ENCODE measurements at places on chromosomes 4 and X. TPM values are rescaled to one million over a fixed set of nuclear protein-coding genes. Genes with fewer than 3 reads are reported as not detected.

The GUCY1B1 gene
- polyA plus RNA-seq: 2.6 TPM

The TLR10 gene
- polyA plus RNA-seq: not detected

GRCh38 chrX:116449156-116449555 lies 12.8 kb downstream of the SLC6A14 start:
- no peaks in the 10 kb centered on the region for H3K36me3 ChIP-seq
- DNase-seq: no peak
- H3K27me3 ChIP-seq: no peaks in the 10 kb centered on the region
- H3K4me3 ChIP-seq: no peak overlapping the region
- no peak overlapping the region for H3K27ac ChIP-seq

GRCh38 chr4:211033-211511 lies 86.8 kb downstream of the ZNF718 start:
- no peak overlapping the region for H3K27ac ChIP-seq
- DNase-seq: no peak
- H3K36me3 ChIP-seq: no peaks in the 10 kb centered on the region
- no peaks in the 10 kb centered on the region for H3K27me3 ChIP-seq
- no peak overlapping the region for H3K4me3 ChIP-seq
- no peaks in the 10 kb centered on the region for H3K4me1 ChIP-seq

DNA sequence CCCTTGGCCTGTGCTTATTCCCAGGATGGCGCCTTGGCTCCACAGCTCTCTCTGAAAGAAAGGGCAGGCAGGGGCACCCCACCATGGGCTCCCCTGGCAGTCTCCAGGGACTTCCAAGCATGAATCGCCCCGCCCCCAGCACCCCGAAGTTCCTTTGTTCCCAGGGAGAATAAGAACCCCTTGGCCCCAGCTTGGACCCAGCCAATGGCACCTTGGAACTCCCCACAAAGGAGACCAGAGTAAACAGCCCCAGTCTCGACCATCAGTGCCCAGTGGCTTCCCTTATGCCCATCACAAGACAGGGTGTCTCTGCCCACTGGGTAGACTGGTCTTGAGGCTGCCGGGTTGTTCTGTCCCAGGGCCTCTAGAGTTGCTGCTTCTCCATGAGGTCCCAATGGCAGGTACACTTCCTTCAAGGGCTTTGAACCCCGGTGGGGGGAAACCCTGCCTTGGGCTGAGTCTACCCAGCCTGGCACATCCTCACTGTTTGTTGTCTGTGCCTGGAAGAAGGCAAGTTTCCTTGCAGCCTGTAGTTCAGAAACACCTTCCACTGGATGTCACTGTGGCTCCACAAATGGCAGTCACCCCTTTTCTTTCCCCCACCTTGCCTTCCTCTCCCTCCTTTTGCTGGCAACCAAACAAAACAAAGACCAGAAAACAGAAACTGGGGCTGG lies 30.8 kb downstream of the NBDY start:
- DNase-seq: no peak
- H3K4me3 ChIP-seq: no peak overlapping the region

GRCh38 chr4:144670776-144671175 lies 24.8 kb downstream of the HHIP start:
- DNase-seq: no peak
- no peak overlapping the region for H3K27ac ChIP-seq
- H3K27me3 ChIP-seq: no peaks in the 10 kb centered on the region

DNA sequence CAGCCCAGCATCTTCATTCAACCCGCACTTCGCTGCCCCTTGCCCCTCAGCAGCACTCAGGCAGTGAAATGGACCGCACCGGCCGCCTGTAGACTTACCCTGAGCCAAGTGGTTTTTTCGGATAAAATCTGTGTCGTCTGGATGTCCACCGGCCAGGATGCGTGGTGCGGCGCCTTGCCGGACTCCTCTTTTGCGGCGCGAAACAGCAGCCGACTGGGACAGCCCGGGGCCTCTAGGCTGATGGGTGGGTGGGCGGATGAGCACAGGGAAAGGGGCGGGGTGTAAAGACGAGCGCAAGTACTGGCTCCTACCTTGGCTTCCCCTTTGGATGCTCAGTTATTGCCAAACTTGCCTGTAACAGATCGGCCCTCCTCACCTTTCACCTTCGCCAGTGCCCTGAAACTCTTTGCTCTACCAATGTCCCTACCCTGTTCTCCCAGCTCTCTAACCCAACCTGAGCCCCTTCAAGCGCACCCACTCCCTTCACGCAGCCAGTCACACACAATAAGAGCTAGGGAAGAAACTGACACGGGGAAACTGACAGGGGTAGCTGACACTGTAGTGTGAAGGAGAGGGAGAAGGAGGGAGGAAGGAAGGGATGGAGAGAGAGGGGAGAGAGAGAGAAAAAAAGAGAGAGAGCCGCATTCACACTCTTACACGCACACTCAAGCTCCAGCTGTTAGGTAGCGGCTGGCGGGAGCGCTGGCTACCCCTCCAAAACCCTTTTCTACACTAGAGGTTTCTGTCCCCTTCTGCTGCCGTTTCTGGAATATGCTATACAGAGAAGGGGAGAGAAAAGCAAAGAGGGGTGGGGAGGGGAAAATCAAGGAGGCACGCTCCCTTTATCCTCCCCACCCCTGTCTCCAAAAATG lies 559 bp downstream of the TRPC5 start:
- H3K27ac ChIP-seq: no peak overlapping the region
- H3K4me1 ChIP-seq: peaks cover 2% of the 10 kb centered on the region
- H3K27me3 ChIP-seq: peaks cover 26% of the 10 kb centered on the region
- peak overlapping the region; percentile 23 for H3K4me3 ChIP-seq

DNA sequence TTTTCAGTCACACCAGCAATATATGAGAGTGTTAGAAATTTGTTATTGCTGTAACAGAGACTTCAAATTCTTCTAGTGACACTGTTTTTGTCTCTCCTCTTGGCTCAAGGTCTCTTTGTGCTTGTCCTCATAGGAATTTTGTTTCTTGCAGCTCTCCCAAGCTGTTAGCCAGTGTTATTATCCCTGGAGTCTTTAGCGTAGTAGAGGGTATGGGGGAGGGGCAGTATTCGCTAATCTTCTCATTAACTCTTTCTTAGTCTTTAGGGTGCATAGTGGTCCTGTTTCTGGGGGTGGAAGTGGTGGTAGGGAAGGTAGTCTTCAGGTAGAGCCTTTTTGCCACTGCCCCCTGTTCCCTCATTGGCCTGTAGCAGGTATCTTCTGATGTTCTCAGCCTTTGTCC lies 79.4 kb downstream of the JADE3 start:
- no peaks in the 10 kb centered on the region for H3K27me3 ChIP-seq
- no peak overlapping the region for H3K27ac ChIP-seq
- no peak overlapping the region for H3K4me3 ChIP-seq
- H3K4me1 ChIP-seq: no peaks in the 10 kb centered on the region
- H3K36me3 ChIP-seq: no peaks in the 10 kb centered on the region
- DNase-seq: no peak

GRCh38 chr4:173735049-173735448 lies 205.0 kb upstream of the HAND2 start:
- no peaks in the 10 kb centered on the region for H3K4me1 ChIP-seq
- H3K27ac ChIP-seq: no peak overlapping the region
- no peaks in the 10 kb centered on the region for H3K36me3 ChIP-seq
- H3K27me3 ChIP-seq: no peaks in the 10 kb centered on the region
- no peak overlapping the region for H3K4me3 ChIP-seq

DNA sequence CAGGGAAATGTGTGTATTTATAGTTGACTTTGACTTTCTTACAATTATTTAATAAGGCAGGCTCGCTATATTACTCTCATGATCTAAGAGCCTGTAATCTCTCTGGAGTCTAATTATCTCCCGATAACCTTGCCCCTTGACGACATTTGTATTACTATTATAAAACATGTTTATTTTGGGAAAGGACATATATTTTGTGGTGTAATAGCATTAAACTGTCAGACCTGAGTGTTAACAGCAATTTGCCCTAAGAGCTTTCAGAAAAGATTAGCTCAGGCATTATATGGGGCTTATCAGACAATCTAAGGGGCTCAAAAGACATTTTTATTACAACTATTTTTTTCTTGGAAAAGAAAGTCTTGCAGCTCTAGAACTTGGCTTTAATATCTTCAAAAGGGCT lies 427.9 kb upstream of the SLIT2 start:
- no peaks in the 10 kb centered on the region for H3K27me3 ChIP-seq
- no peaks in the 10 kb centered on the region for H3K36me3 ChIP-seq
- H3K4me3 ChIP-seq: no peak overlapping the region
- no peak overlapping the region for H3K27ac ChIP-seq
- DNase-seq: no peak
- H3K4me1 ChIP-seq: no peaks in the 10 kb centered on the region

GRCh38 chr4:121278811-121279368 lies 101.9 kb downstream of the QRFPR start:
- H3K4me1 ChIP-seq: no peaks in the 10 kb centered on the region
- H3K4me3 ChIP-seq: no peak overlapping the region
- no peak overlapping the region for H3K27ac ChIP-seq
- H3K27me3 ChIP-seq: no peaks in the 10 kb centered on the region
- no peaks in the 10 kb centered on the region for H3K36me3 ChIP-seq

DNA sequence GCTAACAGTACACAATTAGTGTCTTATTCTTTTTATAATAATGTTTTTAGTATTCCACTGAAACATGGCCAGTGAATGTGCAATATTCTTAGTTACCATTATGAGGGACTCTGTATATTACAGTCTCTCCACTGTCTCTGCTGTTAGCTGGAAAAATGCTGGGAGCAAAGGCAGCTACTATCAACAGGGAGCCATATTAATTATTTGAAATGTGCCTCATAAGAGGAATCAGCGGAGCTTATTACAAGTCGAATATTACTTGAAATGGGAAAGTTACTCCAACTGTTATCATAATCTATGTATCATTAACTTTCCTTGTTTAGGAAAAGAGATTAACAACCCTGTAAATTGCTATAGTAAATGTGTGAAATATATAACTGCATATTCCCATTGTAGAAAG lies 612.0 kb downstream of the ADGRL3 start:
- no peak overlapping the region for H3K27ac ChIP-seq
- no peak overlapping the region for H3K4me3 ChIP-seq
- no peaks in the 10 kb centered on the region for H3K27me3 ChIP-seq
- no peaks in the 10 kb centered on the region for H3K36me3 ChIP-seq

DNA sequence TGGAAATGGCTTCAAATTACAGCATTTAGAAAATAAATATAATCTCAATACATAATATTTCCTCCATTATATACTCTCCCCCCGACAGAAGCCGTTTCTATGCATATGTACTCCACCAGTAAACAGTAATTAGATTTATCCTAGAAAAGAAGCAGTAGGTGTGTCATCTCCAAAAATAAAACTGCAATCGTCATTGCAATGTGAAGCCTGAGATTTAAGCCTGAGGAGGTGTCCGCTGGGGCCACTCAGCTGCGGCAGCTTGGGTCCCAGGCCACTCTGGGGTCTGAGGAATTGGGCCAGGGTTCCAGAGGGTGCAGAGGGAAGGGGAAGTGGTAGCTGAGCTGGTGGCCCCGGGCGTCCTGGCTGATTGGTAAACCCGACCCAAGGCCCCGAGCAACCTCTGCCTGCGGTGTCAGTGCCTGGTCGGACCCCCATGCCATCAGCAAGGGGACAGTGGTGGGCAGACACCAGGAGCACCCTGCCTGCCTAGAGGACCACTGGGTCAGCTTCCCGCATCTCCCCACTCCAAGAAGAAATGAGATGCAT lies 7.8 kb upstream of the MXD4 start:
- H3K36me3 ChIP-seq: no peaks in the 10 kb centered on the region
- peaks cover 3% of the 10 kb centered on the region for H3K4me1 ChIP-seq
- no peak overlapping the region for H3K4me3 ChIP-seq
- no peak for DNase-seq
- peaks cover 2% of the 10 kb centered on the region for H3K27me3 ChIP-seq

DNA sequence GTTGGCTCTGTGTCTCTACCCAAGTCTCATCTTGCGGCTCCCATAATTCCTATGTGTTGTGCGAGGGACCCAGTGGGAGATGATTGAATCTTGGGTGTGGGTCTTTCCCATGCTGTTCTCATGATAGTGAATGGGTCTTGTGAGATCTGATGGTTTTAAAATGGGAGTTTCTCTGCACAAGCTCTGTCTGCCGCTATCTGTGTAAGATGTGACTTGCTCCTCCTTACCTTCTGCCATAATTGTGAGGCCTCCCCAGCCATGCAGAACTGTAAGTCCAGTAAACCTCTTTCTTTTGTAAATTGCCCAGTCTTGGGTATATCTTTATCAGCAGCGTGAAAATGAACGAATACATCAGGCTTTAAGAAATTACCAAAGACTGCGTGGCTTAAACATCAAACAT lies 31.2 kb downstream of the STIM2 start:
- no peak for DNase-seq
- no peaks in the 10 kb centered on the region for H3K27me3 ChIP-seq
- H3K27ac ChIP-seq: no peak overlapping the region
- H3K36me3 ChIP-seq: no peaks in the 10 kb centered on the region
- H3K4me1 ChIP-seq: peaks cover 3% of the 10 kb centered on the region

DNA sequence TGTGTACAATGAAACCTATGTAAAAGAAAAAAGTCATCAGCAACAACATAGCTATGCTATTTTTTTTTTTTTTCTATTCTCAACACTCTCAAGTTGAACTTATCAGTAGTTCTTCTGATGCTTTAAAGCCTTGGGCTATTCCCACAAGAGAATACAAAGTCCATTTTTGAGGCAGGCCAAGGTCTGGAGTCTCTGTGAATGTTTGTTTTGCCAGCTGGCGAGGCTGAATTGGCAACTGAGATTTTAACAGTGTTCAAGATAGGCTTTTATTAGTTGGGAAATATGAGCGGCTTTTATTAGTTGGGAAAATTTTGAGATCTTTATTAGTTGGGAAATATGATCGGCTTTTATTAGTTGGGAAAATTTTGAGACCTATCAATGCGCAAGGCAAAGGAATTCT lies 336.6 kb downstream of the SLITRK2 start:
- H3K4me1 ChIP-seq: no peaks in the 10 kb centered on the region
- DNase-seq: no peak
- H3K27me3 ChIP-seq: no peaks in the 10 kb centered on the region
- no peak overlapping the region for H3K27ac ChIP-seq
- no peaks in the 10 kb centered on the region for H3K36me3 ChIP-seq
